ENCODE measurements at places on chromosomes 6 and 20.
A peak's percentile ranks its signal among the peaks of the same experiment; 100 is the strongest.

DNA sequence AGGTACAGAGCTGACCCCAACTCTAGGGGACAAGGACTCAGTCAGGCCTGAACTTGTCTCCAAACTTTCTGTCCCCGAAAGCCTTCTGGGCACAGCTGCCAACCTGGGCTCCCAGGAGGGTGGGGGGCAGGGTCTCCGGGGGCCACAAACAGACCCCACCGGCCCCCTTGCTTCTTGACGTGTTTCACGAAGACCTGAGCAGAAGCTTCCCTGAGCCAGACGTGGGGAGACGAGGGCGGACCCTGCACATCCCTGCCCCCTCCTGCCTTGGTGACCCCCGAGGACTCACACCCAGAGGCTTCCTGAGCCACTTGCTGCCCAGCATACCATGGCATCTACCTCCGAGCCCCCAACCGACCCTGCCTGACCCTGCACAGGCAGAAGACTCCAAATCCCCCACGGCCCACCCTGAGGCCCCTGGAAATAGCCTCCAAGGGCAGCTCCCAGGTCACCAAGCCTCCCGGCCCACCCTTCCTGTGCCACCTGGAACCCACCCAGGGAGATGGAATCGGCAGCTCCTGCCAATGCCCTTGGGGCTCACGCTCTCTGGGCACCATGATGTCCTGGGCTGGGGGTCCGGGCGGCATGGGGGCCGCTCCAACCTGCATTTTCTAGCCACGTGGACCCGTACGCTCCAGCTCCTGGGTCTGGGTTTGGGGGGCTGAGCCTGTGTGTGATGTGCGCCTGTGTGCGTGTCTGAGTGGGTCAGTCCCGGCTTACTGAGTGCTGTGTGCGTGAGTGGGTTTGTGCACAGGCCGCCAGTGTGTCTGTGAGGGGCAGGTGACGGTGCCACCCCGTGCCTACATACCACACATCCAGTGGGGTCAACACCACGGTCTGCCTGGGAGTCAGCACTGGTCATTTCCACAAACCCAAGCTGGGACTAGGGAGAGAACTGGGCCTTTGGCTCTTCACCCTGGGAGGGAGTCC, 2.5 kb upstream of the PTK6 start:
- no peak overlapping the region for H3K27ac ChIP-seq
- H3K4me3 ChIP-seq = peak overlapping the region; percentile 50
- H3K27me3 ChIP-seq = no peaks in the 10 kb centered on the region
- DNase-seq = no peak
- peaks cover 13% of the 10 kb centered on the region for H3K4me1 ChIP-seq

DNA sequence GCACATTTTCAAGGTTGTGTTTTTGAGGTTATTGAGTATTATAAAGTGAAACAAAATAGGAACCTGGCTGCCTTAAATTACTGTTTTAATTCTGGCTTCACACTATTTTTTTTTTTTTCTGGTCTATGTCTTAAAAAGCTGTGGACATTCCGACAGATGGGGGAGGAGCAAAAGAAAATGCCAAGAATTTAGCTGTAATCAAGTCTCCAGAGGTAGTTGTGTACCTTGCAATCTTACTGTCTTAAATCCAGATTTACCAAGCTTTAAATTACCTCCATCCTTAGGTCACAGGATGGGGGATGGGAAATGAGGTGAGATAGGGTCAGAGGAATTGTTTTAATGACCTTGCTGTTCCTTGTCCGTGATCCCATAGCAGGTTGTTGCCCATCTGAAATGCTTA, 182.8 kb downstream of the UTRN start:
- peak overlapping the region; percentile 91 for H3K27ac ChIP-seq
- DNase-seq = no peak
- H3K27me3 ChIP-seq = no peaks in the 10 kb centered on the region
- no peak overlapping the region for H3K4me3 ChIP-seq

DNA sequence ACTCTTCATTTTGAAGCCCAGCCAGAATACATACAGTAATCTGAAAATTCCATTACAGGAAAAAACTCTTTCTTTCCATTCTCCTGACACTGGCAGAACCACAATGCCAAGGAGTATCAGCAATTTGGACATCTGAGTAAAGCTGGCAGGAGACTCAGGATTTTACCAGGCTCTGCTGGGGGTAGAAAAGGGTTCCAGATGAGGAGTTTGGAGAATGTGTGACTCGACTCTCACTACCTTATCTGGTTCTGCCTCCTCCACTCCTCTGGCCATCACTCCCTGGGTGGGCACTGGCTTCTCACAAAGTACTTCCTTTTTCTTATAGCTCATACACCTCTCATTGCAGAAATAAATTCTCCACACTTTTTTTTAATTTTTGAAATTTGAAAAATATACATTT, 10.6 kb upstream of the WFDC8 start:
- no peak overlapping the region for H3K4me3 ChIP-seq
- H3K27ac ChIP-seq = no peak overlapping the region
- no peaks in the 10 kb centered on the region for H3K36me3 ChIP-seq
- peaks cover 30% of the 10 kb centered on the region for H3K27me3 ChIP-seq

DNA sequence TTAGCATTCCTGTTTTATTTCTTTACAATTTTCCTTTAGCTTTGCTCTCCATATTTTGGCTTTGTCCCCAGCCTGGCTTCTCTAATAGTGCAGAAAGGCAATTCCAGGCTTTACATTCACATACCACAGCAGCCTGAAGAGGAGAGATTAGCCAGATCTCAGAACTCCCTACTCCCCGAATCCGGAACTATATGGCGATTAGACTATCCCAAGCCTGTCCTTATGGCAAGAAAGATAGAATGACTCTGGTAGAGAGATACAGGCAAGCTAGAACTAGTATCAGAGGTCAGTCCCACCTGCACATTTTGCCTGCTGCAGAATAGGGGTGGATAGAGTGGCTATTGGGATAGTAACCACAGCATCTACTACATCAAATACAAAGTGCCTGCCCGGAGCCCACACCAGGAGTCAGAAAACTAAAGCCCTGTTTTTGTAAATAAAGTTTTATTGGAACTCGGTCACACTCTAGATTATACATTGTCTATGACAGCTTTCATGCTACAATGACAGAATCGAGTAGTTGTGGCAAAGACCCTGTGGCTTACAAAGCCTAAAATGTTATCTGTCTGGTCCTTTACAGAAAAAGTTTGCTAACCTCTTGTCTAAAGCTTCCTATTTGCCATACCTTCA, 17.1 kb upstream of the ADIG start:
- no peak overlapping the region for H3K27ac ChIP-seq
- DNase-seq = no peak
- peaks cover 4% of the 10 kb centered on the region for H3K4me1 ChIP-seq
- no peaks in the 10 kb centered on the region for H3K27me3 ChIP-seq
- no peak overlapping the region for H3K4me3 ChIP-seq

DNA sequence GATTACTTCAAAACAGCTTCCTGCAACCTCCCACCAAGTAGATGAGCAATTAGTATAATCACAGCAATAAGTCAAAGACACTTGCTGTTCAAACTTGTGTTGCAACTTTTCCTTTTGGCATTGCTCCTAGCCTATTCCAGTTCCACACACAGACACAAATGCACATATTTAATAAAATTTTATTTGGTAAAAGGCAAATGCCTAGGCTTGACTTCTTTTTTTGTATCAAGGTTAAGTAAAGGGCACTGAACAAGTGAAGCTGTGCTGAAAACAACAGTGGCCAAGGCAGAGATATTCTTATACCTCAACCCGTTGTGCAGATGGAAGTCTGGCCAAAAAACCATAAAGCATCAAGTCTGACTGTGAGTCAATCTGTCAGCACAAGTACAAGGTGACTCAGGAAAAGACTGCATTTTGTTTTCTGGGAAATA, 708.4 kb upstream of the CITED2 start:
- no peaks in the 10 kb centered on the region for H3K27me3 ChIP-seq
- H3K27ac ChIP-seq = no peak overlapping the region
- H3K4me1 ChIP-seq = no peaks in the 10 kb centered on the region
- H3K4me3 ChIP-seq = no peak overlapping the region
- DNase-seq = no peak
- H3K36me3 ChIP-seq = no peaks in the 10 kb centered on the region

DNA sequence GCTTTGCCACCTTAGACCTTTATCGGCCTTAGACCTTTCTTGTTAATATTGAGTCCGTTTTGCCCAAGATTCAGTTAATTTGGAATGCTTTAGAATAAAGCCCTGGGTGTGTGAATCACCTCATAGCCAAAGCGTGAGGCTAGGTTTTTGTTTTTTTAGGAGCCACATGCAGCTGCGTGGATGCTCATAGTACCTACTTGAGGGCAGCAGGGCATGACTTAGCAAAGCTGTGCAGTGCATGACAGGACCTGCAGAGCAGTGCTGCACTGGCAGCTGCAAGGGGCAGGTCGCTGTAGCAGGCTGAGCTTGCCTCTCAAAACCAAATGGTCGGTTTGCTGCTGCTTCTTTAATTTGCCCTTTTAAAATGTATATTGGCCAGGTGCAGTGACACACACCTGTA, 116.1 kb downstream of the JAG1 start:
- no peak overlapping the region for H3K4me3 ChIP-seq
- no peak overlapping the region for H3K27ac ChIP-seq

Measured in T-helper 17 cell (primary cell).